Hematopoietic multipotent progenitor cell treated with erythropoietin and hydrocortisone succinate and interleukin-3 and kit ligand, for 8 days (in vitro differentiated cells): ENCODE measurements at places on chromosomes 5 and 9.

DNA sequence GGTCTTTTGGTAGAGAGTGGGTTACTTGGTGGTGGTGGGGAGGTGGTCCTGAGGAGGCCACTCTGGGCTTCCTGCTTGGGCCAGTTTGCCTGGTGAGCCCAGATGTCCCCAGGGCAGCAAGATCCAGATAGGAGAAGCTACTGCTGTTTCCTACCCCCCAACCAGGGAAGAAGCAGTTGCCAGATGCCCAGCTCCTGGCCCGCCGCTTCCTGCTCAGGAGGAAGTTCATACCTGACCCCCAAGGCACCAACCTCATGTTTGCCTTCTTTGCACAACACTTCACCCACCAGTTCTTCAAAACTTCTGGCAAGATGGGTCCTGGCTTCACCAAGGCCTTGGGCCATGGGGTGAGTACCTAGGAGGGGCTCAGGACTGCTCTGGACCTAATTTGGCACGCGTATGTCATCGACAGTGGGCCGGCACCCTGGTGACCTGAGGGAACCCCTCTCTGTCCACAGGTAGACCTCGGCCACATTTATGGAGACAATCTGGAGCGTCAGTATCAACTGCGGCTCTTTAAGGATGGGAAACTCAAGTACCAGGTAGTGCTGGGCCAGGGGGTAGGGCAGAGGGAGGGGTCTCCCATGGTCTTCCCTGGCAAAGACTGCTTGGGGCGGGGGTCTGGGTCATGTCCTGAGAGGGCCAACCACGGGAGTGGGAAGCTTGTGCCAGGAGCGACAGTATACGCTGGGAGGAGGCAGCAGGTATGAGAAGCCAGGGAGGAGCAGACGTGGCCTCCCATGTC is 10.6 kb downstream of the PTGS1 start:
- no peak for DNase-seq

DNA sequence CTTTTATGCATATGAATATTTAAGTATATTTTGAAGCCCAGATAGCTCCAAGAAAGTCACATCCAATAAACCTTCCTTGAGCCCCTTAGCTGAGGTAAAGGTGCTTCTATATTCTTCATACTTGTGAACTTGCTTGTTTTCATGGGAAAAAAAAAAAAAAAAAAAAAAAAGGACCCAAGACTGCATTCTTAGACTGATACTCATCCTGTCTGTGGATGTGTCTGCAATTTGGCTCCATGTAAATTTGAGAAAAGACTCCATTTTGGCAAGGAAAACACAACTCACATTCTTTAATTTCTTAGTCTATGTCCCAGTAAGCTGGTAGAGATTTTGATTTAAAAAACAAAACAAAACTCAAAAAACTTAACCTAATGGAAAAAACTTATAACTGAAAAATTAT is 238.3 kb downstream of the FBXL17 start:
- no peak for DNase-seq

DNA sequence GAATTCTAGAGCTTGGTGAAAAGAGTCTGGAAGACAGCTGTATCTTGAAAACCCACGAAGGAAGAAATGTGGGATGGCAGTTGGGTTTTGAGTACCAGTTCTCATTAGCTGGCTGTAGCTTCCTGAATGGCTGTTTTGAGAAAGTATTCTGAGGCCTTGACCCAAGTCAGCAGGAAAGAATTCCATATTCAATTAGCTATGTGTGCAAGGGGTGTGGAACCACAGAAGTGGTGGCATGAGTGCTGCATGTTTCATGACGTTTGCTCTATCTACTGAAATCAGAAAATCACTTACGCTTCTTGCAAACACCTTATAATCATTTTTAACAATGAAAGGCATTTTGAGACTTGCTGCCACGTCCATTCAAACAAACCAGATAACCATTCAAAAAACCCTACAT is 69.1 kb downstream of the TRPM3 start:
- no peak for DNase-seq

- DNase-seq: no peak
Measured at GRCh38 chr9:110027671-110028081, 180.3 kb downstream of the C9orf152 start.

GRCh38 chr5:149143470-149143869 is 2.2 kb downstream of the ABLIM3 start:
- no peak for DNase-seq

DNA sequence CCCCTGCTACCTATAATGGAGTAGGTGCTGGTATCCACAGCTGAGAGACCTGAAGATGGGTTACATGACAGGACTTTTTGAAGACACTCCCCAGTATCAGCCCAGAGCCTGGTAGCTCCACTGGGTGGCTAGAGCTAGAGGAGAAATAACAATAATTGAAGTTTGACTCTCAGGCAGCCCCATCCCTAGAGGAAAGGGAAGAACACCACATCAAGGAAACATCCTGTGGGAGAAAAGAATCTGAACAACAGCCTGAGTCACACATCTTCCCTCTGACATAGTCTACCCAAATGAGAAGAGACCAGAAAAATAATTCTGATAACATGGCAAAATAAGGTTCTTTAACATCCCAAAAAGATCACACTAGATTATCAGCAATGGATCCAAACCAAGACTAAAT is 432.1 kb downstream of the CDH18 start:
- no peak for DNase-seq
